ENCODE measurements at places on chromosomes 7 and 10. TPM values are rescaled to one million over a fixed set of nuclear protein-coding genes. Genes with fewer than 3 reads are reported as not detected.

Gene PDK4
- 21.0 TPM for total RNA-seq

Gene MMP21
- not detected for total RNA-seq

Gene IFRD1
- 76.6 TPM for total RNA-seq

Gene ADARB2
- 1.3 TPM for total RNA-seq

Gene GBX1
- total RNA-seq, result 2.1 TPM

Gene SLC26A3
- 2.0 TPM for total RNA-seq

Gene PHTF2
- total RNA-seq, result 13.0 TPM

Gene CLCN1
- total RNA-seq, result 0.14 TPM

Gene NXPH1
- not detected for total RNA-seq

Gene DLG5
- total RNA-seq, result 149 TPM

Gene NSUN6
- total RNA-seq, result 17.3 TPM

Gene SSC4D
- total RNA-seq, result 7.4 TPM

Gene MYO1G
- total RNA-seq, result 0.67 TPM

Gene TCTN3
- 61.8 TPM for total RNA-seq

Gene AOAH
- total RNA-seq, result 1.00 TPM

- DNase-seq, result no peak
These were observed 29.3 kb upstream of the ADD3 start for GRCh38 chr10:109978481-109978880.

- no peak for DNase-seq
These were observed at the start of gene HOXA13 for GRCh38 chr7:27199849-27200760. HOXA13 (minus strand) TSS chr7:27200091; CDS start chr7:27200077, 14 bp downstream.

- DNase-seq, result no peak
These were observed 23.5 kb upstream of the KCNMA1 start for GRCh38 chr10:77661100-77661499.

GRCh38 chr7:132865366-132866143 lies 216.3 kb downstream of the CHCHD3 start:
- DNase-seq, result no peak

GRCh38 chr7:82044497-82045080 lies 274.7 kb upstream of the HGF start:
- DNase-seq, result no peak

GRCh38 chr7:17651863-17652385 lies 288.4 kb downstream of the SNX13 start:
- DNase-seq, result no peak

DNA sequence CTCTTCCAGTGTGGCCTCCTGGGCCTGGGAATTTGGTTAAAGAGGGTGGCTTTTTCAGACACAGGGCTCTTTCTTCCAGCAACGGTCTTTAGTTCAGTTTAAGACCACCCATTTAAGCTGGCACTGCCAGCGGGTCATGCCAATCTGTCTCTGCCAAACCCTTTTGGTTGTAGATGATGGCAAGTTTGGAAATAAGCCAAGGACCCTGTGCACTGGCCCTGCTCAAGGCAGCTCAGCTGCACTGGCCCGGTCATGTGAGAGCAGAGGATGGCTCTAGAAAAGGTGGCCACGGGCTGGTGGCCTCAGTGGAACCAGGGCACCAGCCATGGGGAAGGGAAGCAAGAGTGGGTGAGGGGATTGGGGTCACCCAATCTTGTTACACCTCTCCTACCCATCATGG lies 294.1 kb downstream of the GLRX3 start:
- DNase-seq, result no peak

GRCh38 chr7:13466874-13467547 lies 522.5 kb downstream of the ETV1 start:
- no peak for DNase-seq

DNA sequence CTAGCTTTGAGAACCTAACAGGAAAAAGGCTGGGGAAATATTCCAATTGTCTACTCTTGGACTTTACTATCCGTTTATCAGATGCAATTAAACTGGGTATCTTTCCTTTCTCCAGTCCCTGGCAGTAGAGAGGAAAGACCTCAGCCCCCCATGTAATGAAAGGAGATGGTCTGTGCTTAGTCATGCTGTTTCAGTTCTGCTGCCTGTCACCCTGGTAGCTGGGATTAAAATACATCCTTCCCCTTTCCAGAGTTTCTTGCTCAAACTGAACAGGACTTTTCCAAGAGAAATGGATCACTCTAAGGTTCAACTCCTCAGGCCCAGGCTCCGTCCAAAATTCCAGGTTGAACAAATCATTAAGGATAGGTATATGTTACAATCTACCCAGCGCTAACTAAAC lies 202.9 kb downstream of the PTEN start:
- no peak for DNase-seq

DNA sequence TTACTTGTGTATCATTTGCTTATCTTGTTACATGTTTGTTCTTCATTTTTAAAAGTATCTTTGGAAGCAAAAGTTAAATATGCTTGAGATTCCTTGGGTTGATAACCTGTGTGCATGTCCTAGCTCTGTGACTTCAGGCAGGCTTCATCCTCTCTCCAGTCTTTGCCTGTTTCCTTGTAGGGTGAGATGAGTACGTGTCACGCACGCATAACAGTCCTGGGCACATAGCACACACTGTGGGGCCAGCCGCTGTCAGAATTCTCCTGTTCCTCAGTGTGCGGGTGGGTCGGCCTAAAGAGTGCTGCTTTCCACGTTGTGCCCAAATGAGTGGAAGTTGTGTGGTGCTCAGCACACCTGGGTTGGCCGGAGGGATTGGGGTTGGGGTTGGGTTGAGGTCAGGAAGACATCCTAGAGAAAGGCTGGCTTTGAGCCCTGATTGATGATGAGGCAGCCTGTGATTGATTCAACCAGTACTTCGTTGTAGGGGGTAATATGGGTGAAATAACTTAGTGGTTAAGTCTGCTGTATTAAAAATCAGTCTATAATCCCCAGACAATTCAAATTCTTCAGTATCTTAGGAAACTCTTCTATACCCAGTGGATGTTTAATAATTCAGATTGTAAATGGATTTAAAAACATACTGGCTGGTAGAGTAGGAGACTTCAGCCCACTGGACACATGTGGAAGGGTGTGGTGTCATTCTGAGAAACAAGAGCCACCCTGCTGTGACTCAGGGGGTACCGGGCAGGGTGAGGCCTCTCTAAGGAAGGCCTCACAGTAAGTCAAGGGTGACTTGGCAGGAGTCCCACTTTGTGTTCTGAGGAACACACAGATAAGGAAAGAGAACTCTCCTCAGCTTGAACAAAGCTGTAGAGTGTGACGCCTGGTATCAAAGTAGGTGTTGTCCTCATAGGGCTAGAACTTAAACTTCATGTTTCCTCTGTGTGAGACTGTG lies 54.8 kb downstream of the DAGLB start:
- DNase-seq, result no peak

DNA sequence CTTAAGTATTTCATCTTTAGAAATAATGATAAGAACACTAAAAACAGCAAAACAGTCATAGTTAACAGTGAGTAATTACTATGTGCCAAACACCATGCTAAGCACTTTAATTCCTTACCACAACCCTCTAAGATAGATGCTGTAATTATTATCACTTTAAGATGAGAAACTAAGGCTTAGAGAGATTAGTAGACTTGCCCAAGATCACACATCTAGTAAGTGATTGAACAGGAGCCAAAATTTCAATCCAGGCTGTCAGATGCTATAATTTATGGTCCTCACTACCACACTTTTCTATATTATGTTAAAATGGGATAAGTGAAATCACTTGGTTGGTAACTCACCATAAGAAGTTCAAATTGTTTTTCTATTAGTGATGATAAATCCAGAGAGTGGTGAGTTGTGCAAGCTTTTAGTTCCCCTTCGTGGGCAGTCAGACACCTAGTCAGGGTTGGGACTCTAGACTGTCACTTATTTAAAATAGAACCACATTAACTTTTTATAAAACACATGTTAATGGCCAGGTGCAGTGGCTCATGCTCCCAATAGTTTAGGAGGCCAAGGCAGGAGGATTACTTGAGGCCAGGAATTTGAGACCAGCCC lies 85.9 kb upstream of the GATA3 start:
- DNase-seq, result no peak

DNA sequence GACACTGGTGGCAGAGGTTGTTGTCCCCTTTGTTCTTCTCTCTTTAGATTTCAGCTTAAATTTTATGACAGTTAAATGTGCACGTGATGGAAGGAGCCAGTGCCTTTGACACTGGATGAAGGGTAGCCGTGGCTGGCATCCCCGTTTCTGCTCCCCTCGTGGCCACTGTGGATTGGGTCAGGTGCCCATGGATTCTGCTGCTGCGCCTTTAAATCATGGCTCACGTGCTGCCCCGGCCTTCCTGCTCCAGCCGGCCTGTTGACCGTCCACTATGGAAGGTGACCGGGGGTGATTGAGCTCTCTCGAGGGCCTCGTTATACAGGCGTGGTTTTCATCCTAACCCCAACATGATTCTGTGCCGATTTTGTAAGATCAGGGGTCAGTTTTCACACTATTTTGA lies 34.5 kb downstream of the WDR37 start:
- no peak for DNase-seq

- DNase-seq, result no peak
These were observed 28.6 kb downstream of the KAT6B start for GRCh38 chr10:74855027-74855426.

- DNase-seq, result no peak
These were observed 240.2 kb downstream of the MAD1L1 start for GRCh38 chr7:1992554-1992953.

DNA sequence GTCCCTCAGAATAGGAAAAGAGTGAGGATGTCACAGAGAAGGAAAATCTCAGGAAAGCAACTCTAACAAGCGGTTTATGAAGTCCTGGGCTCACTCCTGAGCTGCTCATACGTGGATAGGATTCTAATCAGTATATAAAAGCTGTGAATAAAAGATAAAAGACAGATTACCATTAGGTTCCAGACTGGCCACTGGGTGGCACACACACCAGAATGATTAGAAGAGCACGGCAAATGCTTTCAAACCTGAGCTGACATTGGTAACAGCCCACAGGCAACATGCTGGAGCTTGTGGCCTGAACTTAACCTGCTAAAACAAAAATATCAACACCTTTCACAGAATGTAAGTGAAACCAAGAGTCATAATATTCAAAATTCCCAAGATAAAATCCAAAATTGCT lies 370.8 kb downstream of the GRID1 start:
- no peak for DNase-seq

- DNase-seq, result no peak
These were observed 92.9 kb upstream of the STK17A start for GRCh38 chr7:43490016-43490415.

- DNase-seq, result no peak
These were observed 217.2 kb upstream of the PLXNA4 start for GRCh38 chr7:132793474-132793873.

DNA sequence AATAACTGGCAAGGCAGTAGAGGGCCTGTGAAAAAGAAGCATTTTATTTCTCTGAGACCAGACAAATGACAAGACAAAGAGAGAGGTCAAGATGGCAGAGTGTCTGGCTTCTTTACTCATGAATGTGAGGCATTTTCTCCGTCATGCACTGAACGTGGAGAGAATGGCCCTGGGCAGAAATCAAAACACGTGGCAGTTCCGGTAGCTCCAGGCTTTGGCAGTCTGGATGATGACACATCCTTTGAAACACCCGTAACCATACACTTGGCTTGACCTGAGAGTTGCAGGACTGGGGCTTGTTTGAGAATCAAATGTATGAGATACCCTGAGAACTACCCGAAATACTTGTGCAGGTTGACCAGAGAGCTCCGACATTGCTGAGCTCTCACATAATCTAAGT lies 537.6 kb downstream of the ACTR3B start:
- no peak for DNase-seq

DNA sequence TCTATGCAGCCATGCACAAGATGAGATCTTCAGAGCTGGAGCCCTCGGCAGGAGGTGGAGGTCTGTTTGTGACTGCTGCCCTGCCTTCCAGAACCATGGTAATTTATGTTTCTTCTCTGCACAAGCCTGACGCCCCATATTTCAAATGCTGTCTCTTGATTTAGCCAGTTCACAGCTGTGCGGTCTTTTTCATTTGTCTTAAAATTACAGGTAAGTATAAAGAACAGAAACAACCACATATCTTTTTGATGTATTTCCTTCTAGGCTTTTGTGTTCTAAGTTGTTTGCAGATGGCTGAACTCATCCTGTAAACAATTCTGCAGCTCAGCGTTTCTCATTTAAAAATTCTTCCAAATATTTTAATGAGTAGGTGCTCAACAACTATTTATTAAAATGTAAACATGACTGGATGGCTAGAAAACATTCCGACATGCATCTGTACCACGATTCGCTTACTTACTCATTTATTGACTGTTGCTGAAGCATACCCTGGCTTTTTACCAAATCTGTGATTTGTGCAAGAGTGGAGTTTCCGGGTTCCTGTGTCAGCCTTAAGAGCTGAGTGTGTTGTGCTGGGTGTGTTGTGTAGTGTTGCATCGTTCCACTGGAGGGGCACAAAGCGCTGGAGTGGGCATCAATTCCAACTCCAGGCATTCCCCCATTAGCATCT lies 58.9 kb downstream of the PIP4K2A start:
- no peak for DNase-seq

GRCh38 chr7:43834463-43835251 lies 34.7 kb downstream of the MRPS24 start:
- no peak for DNase-seq

DNA sequence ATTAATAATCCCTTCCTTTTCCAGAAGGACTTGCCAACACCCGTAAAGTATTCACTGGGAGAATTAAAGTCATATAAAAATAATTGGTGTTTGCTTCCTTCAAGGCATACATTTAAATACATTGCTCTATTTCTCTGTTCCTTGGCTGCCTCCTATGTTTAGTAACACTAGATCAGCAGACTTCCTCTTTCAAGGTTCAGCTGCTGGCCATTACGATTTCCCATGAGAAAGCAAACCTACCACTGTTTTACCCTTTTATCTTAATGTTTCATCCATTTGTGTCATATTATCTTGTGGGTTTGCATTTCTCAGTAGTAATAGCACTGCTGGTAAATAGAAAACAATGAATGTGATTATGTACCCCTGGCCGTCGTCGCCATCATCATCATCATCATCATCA lies 313.8 kb upstream of the BMPER start:
- DNase-seq, result no peak

GRCh38 chr7:92685136-92686042 lies 95.2 kb upstream of the FAM133B start:
- no peak for DNase-seq

DNA sequence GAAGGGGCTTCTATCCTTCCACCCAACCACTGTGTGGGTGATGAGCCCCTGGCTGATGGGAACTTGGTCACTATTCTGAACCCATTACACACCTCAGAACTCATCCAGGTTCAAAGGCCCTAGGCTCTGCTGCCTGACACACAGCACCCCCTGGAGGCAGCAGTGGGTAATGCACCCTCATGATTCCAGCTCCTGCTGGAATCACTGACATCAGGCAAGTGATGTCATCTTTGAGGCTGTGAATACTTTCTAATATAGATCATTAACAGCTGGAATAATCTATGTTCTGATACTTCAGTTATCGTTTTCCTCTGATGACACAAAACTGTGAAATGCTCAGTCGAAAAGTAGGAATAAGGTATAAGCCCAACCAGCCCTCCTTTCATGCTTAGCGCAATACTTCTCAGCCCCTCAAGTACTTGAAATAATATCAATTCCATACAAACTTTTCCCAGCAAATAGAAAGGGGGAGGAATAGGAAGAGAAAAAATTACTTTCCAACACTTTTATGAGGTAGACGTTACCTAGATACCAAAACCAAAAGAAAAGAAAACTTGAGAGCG lies 7.5 kb upstream of the RBP3 start:
- DNase-seq, result peak; percentile 74
